ENCODE measurements at places on chromosomes 5 and 9.

- no peak for DNase-seq
These were observed 43.2 kb upstream of the UGCG start for GRCh38 chr9:111853450-111853827.

- no peak for DNase-seq
These were observed 58.7 kb downstream of the SLC46A2 start for GRCh38 chr9:112831969-112832368.

- no peak for DNase-seq
These were observed 3.9 kb upstream of the LSM11 start for GRCh38 chr5:157739388-157740228.

DNA sequence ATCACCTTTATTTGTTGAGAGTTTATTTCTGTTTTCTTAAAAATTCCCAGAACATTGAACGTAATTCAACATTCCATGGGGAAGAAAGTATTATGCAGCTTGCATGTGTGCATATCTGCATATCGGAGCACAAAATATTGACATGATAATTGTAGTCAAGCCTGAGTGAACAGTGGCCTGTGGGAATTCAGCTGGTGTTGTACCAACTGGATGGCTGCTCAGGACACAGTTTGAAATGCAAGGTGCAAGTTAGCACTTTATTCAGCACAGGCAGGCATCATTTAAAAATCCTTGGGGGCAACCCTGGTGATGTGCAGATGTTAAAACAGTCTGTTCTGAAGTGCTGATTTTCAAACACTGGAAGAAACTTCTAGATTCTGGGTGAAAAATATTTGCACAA, 82.4 kb downstream of the CNTLN start:
- no peak for DNase-seq

GRCh38 chr9:97740848-97741821, 44.0 kb upstream of the XPA start:
- DNase-seq, result no peak

- DNase-seq, result no peak
These were observed 1952.6 kb downstream of the MAT2B start for GRCh38 chr5:165457859-165458481.

- no peak for DNase-seq
These were observed 5.7 kb upstream of the EGFL7 start for GRCh38 chr9:136656795-136657611.

- DNase-seq, result no peak
These were observed 24.7 kb downstream of the GOLGA2 start for GRCh38 chr9:128250839-128251731.

- no peak for DNase-seq
These were observed 30.8 kb downstream of the NAA35 start for GRCh38 chr9:85971731-85972130.

DNA sequence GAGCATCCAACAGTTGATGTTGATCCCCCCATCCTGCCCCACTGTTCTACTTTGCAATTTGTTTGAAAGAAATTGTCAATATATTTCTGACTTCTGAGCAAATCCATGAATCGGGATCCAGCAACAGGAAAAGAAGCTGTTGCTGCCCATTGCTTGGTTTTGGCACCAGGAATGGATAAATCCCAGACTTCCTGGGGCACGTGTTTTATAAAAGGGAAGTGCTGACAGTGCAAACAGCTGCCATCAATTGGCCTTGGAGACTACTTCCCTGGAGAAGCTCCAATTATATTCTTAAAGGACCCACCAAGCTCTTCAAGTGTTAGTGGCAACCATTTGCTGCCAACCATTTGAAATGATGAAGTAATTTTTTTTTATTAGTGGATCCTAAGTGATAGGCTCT, 13.7 kb downstream of the STK32A start:
- no peak for DNase-seq

- no peak for DNase-seq
These were observed 22.1 kb downstream of the LRRC19 start for GRCh38 chr9:26983340-26983739.

DNA sequence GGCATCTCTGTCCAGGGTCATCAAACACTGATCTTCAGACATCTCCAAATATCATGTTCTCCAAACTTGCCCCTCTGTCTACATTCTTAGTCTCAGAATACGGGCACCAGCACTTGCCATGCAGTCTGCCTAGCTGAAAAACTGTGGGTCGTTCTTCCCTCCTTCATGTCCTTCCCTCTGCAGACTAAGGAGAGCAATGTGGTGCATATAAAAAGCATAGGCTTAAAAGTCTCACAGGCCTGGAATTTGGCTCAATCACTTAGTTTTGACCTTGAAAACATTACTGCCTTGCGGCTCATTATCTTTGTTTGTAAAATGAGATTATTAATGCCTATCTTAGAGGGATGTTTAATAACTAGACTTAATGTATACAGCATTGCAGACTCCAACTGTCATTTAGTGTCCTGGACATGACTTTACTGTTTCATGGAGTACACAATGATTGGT, 362.8 kb downstream of the NPR3 start:
- no peak for DNase-seq

DNA sequence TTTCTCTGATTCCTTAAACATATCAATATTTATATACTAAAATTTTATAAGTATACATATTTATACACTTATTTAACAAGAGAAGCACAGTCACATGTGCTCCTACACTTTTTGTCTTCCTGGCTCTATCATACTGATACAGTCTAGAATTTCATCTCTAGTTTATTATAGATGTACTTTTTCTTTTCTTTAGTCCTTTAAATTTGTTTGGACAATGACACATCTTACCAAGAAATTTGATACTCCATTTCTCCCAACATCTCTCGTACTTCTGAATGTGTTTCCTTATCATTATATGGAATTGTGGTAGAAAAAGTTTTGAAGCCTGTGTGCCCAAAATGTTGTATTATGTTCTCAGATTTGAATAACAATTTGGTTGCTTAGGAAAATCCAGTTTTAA, 104.6 kb downstream of the DMRT2 start:
- no peak for DNase-seq

DNA sequence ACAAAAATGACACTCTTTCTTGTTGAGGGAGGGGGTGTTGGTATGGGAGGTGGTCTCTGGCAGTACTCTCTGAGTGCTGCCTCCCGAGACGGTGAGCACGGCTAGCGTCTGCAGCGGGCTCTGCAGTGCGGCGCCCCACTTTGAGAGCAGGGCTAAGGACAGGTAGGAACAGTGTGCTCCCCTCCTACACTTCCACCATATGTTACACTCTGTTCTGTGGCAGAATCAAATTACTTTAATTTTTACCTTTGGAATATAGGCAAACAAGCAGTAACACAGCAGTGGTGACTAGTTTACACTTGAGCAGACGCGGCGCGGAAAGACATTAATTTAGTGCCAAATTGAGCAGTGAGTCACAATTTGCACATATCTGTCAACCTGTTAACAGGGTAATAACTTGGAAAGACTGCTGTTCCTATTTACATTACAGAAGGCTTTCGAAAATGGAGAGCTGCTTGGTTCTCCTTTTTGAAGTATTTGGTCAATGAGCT, 136.3 kb downstream of the MED27 start:
- no peak for DNase-seq

DNA sequence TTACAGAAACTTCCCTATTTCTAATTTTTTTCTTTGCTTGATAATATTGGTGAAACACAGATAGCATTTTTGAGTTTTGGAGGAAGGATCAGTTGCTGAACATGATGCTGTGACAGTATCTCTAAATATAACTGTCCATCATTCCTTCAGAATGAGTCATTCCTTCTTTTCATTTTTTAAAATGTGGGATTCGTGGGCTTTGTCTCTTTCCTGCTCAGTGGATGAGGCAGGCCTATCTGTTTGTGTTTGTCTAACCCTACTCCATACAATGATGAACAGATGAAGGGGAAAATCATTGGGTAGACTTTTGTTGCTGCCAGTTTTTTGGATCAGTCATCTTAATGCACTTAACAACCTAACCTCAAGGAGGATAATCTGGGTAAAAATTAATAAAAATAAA, 15.7 kb upstream of the OR13C8 start:
- no peak for DNase-seq

- no peak for DNase-seq
These were observed 360.8 kb downstream of the HCN1 start for GRCh38 chr5:45335346-45335745.

- DNase-seq, result no peak
These were observed 13.6 kb upstream of the ERMP1 start for GRCh38 chr9:5846501-5846921.

GRCh38 chr9:117706421-117707116, 2.4 kb downstream of the TLR4 start:
- no peak for DNase-seq

GRCh38 chr5:2946315-2946714, 194.8 kb upstream of the IRX2 start:
- DNase-seq, result no peak

DNA sequence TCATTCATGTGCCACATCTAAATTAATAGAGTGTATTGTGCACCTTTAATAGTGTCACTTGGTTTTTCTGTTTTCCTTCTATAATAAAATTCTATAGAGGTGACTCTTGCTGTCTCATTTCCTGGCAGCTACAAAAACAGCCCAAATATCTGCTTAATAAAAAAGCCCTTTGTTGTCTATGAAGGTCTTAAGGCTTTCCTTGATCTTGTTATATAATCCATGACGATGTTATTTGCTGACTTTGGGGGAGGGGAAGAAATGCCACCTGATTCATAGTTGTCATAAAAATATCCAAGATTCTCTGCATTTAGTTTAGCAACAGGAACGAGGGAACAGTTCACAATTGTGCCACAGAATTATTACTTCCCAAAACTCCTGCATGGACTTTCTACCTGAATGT, 31.3 kb downstream of the CPEB4 start:
- no peak for DNase-seq

DNA sequence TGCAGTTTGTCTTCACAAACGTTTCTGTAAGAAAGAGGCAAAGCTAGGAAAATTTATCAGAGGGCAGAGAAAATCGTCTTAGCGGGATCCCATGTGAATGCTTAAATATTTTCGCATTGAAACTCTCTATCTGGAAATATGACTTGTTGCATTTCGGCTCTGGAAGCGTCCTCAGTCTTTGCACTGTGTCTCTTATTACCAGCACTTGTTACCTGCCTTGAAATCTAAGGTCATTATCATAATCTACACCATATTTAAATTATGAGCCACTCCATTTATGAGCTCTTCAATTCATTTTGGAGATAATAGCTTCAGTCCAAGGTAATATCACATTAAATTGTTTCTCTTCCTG, 1.4 kb downstream of the EGFLAM start:
- DNase-seq, result no peak

- DNase-seq, result no peak
These were observed 14.0 kb downstream of the MAP3K1 start for GRCh38 chr5:56829137-56829908.

- no peak for DNase-seq
These were observed 40.2 kb downstream of the RXRA start for GRCh38 chr9:134366223-134367031.

GRCh38 chr5:113451797-113452196, 17.0 kb upstream of the TSSK1B start:
- DNase-seq, result no peak

- DNase-seq, result no peak
These were observed 41.1 kb downstream of the ANKRD33B start for GRCh38 chr5:10604975-10605374.

DNA sequence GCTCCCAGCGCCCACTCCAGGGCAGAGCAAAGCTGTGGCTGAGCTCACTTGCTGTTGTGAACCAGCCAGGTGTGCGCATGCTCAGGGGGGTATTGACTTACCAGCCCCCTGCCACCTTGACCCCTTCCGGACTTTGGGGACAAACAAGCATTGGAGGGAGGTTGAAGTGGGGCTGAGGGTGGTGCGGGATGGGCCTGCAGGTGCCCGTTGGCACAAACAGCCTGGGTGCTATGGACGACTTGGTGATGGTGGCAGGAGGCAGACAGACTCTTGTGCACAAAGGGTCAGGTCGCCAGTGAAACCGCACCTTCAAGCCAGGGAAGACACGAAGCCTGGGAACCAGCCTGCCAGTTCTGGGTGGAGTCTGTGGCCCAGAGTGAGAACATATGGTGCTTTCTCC, 858.5 kb upstream of the PTPRD start:
- no peak for DNase-seq

DNA sequence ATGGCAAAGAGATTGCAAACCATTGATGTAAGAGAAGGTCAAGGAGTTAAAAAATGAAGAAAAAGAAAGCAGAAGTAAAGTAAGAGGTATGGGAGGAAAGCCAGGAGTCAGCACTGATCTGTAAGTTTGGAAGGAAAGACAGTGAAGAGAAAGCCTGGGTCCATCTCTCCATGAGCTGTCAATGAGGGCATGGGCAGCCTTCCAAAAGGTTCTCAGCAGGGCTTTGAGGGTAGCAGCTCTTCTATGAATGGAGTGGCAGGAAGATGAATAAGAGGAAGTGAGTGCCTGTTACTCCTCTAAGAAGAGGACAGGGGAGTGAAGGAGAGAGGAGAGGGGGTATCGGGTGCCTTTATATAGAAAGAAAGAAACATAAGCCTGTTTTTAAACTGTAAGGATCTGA, 97.1 kb downstream of the ADCY2 start:
- no peak for DNase-seq

DNA sequence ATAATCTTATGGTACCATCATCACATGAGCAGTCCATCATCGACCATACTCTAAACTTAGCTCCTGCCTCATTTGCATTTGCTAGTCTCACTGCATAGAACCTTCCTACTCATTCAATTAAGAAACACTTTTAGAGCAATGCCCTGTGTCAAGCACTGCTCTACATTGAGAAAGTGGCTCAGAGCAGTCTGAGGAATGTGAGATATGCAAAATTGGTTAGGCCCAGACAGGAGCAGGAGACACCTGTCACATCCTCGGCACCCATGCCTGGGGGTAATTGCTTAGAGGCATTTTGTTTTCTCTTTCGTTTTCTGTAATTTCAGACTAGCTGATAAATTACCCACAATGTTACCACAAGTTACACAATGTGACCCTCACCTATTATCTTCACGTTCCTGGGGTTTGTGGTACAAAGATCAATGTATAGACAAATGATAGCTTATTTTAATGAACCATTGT, 4.9 kb upstream of the RARS1 start:
- DNase-seq, result no peak

- DNase-seq, result no peak
These were observed 46.5 kb downstream of the RXRA start for GRCh38 chr9:134372581-134373267.

GRCh38 chr5:75277463-75277862, 40.8 kb upstream of the ANKRD31 start:
- DNase-seq, result no peak

- no peak for DNase-seq
These were observed 75.7 kb downstream of the MED10 start for GRCh38 chr5:6302684-6303083.

DNA sequence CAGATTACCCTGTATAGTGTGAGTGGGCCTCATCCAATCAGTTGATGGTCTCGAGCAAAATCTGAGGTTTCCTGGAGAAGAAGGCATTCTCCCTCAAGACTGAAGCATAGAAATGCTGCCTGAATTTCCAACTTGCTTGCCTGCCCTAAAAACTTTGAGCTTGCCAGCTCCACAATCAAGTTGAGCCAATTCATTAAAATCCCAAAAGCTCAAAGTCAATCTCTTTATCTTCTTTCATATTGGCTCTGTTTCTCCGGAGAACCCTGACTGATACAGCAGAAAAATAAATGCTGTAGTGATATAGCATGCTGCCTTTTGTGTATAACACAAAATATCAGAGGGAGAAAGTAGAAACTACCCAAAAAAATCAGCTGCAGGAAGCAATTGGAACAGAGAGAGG, 72.5 kb upstream of the NMUR2 start:
- DNase-seq, result no peak

GRCh38 chr5:97338729-97339128, 155.7 kb upstream of the RIOK2 start:
- DNase-seq, result no peak

All from stimulated activated CD8-positive, alpha-beta memory T cell treated with anti-CD3 and anti-CD28 coated beads, Interleukin-7, amount 100 ng/mL, for 1 hour (primary cell).